Inflammatory macrophage treated with lipopolysaccharide for 1 hour (primary cell): ENCODE measurements at places on chromosomes 12 and 14.

DNA sequence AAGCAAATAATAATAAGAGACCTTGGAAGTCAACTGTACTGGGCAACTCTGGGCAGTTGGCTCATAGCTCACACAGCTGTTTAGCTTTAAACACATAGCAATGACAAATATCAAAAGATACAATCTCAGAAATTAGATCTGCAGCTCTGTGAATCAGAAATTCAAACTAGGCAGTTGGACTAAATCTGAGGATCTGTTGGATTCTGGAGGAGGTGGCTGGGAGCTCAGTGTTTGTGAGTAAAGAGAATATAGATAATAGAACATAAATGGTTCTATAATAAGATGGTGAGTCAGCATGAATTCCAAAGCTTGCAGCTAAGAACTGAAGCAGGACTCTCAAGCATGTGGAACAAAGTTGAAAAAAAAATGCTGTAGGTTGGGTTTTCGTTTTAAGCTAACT lies 1949.4 kb upstream of the SEL1L start:
- no peak for DNase-seq

DNA sequence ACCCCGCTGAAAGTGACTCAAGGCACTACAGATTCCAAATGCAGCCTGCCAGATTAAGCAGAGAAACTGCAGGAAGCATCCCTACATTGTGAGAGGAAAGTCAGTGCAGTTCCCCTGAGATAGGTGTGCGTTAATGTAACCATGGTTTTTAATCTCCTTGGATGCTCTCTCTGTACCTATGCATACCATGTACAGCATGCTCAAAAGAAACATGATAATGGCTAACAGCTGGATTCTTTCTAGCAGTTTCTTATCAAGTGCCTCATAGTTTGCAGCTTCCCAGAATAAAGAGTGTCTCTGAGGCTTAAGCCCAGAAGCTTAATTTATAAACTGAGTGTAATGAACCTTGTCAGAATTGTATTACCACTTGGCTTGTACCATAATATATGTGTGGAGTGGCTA lies 17.1 kb upstream of the MDM1 start:
- no peak for DNase-seq

DNA sequence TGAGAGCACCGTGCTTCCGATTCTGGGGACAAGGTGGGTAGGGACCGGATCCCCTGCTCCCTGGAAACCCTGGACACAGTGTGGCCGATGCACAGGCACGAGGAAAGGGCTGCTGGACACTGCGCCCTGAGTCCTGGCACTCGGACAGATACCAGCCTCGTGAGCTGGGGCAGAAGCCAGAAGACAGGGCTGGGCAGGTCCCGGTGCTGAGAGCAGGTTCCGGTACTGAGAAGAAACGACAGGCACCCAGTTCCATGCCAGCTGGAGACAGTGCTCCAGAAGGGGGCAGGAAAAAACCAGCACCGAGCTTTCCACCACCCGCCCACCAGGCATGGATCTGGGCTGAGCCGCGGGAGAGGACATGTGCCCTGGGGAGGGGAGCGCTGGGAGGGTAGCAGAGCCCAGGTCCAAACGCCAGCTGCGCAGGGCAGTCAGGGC lies 6.5 kb downstream of the XRCC3 start:
- no peak for DNase-seq

DNA sequence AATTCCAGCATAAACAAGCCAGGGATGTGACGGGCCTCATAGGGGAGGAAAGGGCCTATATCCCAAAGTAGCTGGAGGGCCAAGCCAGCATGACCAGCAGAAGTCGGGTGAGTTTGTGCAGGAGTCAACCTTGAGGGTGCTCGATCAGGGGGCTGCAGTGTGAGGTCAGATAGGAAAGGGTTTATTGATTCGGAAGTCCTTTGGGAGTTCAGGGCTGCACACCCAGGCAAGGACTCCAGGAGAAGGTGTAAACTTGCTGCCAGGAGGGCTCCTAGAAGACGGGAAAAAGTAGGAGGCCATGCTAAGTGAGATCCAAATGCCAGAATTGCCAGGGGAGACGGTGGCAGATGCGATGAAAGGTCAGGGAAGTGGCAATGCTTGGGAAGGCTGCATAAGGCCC lies 3.4 kb upstream of the OAS2 start:
- DNase-seq, result no peak

DNA sequence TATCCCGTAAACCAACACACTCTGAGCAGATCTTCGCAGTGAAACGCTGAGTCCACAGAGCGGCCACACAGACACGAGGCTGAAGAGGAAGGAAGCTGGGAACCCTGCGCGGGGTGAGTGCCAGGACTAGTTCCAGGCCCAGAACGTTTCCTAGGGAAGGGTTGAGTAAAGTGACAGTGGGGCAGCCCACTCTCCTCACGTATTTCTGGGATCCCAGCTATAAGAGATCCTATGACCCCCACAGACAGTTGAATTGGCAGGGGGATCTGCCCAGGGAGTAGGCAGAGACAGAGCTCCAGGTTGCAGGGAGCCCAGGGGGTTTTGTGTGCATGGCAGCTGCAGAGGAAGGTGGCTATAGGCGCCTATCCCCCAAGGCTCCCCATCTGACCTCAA lies 51.1 kb downstream of the GTF2A1 start:
- DNase-seq, result peak; percentile 51

DNA sequence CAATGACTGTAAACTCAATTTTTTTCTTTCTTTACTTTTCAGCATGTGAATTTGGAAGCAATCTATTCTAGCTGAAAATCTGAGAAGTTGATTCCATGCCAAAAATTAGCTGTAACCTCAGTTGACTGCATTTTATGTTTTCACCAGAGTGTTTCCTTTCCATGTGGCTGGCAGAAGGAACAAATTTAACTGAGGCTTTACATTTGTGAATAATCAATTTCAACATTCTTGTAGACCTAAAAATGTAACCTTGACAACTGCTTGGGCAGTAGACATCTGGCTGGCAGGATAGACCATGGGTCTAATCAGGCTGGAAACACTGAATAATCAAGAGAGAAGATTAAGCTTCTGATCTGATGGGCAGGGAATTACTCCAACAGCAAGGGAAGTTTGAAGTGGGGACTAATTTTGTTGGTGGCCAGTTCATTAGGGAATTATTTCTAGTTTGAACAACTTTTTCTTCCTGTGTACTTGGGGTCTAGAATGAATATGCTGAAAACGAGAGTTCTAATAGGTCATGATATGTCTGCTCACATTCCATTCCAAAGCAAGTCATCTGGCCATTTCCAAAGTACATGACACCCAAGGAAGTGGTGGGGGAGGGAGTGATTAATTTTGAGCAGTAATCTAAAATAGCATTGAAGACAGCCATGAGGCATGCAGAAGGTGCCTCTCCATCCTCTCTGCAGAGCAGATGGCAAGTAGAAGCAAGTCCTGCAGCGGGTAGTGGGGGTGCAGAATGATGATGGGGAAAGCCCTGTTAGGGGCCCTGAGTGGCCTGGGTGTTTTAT lies 68.2 kb downstream of the ATP23 start:
- DNase-seq, result no peak

GRCh38 chr12:47993491-47993890 lies 10.8 kb downstream of the COL2A1 start:
- no peak for DNase-seq

DNA sequence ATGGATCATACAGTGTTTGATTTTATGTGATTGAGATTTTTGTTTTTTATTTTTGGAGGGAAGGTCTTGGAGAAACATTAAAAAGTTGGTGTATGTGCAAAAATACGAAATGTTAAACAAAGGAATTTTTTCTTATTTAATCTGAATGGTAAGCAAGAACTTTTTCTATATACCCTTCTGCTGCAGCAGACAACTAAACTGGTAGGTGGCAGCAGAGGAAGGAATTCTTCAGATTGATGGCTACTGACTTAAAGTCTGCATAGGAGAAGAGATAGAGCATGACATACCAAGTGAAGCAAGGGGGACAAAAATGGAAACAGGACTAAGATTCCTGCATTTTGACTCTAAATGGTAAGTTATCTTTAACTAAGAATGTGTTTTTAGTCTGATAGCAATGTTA lies 42.0 kb upstream of the A2ML1 start:
- peak; percentile 28 for DNase-seq
